ENCODE measurements at places on chromosomes 3 and 15.

- DNase-seq: peak; percentile 20
These were observed 13.4 kb downstream of the SCAMP5 start for GRCh38 chr15:75008629-75009326.

DNA sequence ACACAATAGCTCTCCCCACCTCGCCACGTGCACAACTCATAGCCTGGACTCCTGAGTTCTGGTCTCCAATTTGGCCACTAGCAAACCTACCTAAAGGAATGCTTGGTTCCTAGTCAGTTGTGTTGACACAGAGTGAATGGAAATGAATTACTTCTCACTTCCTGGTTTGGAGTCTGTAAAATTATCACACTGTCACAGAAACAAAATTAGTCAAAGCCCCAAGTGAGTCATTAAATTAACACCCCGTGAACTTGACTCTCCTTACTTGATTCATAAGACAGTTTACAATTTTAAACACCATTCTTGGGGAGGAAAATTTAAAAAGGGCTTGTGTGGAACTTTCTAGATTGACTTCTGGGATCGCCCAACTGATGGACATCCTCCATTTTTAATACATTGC lies 276.2 kb upstream of the CTNNB1 start:
- peak; percentile 37 for DNase-seq

DNA sequence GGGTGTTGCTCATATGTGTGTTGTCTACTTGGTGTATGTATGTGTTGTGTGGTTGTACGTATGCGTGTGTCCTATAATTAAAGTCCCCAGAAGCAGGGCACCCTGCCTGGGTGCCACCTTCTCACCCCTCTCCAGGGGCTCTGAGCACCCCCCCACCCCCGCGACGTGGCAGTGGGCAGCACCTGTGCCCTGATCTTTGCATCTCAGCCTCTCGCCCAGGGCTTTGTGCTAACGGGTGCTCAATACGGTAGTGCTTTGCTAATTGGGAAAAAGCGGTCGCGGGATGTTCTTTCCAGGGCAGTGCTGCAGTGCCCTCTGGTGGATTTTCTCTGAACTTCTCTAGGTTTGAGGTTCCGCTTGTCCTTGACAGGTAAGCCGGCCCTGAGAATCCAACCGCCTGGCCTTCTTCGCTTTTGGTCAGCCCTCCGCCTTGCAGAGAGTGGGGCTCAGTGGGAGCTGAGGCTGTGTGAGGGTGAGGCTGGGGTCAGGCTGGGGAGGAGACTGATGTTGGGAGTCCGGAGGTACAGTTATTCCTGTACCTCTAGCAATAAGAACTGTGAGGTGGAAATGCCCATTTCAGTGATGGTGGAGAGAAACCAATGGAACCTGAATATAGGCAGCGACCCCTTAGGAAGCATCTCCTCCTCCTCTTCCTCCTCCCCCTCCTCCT lies 17.6 kb upstream of the EPHB3 start:
- peak; percentile 91 for DNase-seq

DNA sequence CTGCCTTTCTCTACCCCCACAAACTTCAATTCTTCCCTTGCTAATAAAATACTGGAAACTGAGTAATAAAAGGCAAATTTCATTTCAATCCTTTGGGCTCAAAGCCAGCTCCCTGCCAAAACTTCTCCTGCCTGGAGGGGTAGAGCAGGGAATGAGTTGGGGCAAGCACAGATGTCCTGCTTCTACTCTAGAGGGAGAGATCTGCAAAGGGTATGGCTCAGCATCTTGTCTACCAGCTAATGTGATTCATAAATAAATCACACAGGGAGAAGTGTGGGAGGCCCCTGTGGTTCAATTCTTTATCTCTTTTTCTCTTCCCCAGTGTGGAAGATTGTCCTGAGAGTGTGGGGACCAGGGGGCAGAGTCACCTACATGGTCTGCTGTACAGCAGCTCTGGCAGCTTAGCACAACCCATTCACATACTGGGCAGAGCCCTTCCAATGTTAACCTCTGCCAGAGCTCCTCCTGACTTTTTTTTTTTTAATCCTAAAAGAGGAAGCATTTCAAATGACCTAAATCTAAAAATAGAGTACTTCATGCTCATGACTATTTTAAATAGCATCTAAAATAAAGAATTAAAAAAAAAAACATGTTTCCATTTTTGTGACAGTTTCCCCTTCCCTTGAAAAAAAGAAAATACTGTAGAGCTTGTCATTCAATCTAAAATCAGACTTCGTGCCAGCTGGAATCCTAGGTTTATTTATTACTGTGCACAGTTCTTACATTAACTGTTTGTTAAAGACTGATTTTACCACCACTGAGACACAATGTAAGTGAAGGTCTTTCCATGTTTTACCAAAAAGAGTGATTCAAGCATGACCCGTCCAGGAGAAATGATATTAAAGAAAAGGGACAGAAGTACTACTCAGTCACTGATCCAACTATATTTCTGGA lies 1083.7 kb upstream of the CFAP20DC start:
- peak; percentile 30 for DNase-seq

DNA sequence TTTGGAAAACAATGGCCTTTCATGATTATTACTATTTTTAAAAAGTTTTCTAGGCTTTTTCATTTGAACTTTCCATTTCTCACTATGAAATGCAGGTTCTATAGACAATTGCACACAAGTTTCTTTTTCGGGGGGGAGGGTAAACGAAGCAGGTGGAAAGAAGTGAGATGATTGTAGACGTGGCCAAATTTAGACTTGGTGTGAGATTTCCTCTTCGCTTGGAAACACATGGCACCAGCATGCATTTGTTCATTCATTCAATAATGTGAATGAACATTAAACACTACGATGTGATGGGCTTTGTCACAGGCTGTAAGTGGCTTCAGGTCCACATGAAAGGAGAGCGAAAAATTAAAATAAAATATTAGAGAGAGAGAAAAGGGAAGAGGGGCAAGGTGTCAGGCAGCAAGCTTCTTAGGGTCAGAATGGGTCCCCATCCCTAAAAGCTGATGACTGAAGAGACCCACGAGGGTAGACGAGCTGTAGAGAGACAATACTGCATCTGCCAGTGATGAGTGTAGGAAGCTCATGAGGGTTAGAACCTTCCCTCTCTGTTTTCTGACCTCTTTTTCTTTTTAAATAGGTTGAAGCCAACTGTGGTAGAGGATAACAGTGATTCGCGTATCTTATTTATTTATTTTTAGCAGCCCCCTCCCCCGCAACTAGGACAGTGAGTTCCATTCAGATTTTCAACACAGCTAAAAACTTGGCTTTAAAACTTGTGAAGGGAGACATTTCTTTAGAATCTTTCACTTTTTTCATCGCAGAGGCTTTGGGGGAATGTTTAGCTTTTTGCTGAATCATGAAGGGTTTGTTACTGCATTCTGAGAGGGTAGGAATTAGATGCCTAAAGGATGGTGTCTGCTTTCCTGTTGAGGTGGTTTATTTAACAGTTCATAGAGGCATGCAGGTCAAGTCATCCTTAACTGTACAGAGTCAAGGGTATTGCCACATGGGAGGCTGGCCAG lies 36.2 kb downstream of the GAP43 start:
- DNase-seq: no peak

- no peak for DNase-seq
These were observed 40.6 kb upstream of the USP3 start for GRCh38 chr15:63463793-63464192.

DNA sequence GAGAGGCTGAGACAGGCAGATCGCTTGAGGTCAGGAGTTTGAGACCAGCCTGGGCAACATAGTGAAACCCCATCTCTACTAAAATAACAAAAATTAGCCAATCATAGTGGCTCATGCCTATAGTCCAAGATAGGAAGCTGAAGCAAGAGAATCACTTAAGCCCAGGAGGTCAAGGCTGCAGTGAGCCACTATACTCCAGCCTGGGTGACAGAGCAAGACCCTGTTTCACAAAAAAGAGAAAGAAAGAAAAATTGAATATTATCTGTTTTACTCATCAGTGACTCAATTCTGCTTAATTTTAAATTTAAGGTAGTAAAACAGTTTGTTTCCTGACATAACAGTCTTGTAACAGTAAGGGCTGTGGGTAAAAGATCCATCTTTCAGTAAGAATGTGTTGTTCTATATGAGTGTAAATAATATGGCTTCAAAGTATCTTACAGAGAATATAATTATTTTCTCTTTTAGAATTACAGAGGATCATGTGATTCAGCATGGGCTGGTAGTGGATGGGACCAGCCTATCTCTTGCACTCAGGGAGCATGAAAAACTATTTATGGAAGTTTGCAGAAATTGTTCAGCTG lies 85.8 kb downstream of the ATP11B start:
- no peak for DNase-seq

DNA sequence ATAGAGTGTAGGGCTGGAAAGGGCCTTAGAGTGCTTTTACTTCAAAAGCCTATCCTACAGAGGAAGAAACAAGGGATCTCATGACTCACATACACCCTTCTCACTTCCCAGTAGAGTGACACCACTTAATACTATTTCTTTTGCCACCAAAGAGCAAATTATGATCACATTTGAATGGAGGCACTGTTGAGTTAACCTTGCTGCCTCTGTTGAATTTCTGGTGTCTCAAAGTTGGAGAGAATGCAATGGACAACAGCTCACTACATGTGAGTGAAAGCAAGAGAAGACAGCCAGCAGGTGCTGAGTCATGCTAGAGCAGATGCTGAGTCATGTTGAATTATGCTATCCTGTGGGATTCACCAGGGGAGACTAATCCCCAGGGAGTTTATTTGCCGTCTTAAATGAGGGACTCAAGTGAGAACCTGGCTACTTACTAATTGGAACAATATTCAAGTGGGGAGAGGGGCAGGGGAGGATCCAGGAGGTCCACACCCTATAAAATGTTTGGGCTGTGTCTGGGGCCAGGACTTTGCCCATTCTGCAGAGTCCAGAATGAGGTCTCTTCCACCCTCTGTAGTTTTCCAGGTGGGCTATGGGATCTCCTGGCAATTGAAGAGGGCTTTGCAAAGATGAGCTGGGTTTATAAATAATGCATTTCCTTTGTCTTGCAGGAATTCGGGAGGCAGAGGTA lies 35.8 kb downstream of the ST8SIA2 start:
- DNase-seq: no peak

DNA sequence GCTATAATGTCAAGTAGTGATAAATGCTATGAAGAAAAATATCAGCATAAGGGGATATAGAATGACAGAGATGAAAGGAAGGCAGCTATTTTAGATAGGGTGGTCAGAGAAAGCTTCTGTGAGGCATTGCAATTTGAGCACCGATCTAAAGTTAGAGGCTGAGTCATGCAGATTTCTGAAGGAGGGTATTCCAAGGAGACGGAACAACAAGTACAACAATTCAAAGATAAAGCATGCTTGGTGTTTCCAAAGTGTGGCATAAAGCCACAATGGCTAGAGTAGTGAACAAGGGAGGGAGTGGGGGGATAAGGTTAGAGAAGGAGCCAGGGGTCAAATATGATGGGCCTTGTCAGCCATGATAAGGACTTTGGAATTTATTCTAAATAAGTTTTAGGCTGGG lies 71.9 kb downstream of the PFN2 start:
- no peak for DNase-seq

- DNase-seq: no peak
These were observed 176.4 kb downstream of the APBA2 start for GRCh38 chr15:29062179-29062591.

- no peak for DNase-seq
These were observed 8.8 kb downstream of the RTP3 start for GRCh38 chr3:46506526-46506925.

DNA sequence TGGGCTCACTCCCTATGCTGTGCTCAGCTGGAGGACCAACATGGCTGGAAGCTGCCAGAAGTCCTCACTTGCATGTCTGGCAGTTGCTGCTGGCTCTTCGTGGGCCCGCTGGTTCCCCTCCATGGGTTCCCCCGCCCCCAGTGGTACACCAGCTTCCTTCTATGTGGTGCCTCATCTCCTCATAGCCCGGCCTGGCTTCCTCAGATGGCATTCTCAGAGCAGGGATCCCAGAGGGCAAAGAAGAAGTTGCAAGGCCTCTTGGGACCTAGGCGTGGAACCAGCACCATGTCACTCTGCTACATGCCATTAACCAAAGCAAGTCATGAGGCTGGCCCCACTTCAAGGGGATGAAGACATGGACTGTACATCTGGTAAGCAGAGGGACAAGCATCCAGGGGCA lies 2.9 kb upstream of the CFAP92 start:
- peak; percentile 78 for DNase-seq

DNA sequence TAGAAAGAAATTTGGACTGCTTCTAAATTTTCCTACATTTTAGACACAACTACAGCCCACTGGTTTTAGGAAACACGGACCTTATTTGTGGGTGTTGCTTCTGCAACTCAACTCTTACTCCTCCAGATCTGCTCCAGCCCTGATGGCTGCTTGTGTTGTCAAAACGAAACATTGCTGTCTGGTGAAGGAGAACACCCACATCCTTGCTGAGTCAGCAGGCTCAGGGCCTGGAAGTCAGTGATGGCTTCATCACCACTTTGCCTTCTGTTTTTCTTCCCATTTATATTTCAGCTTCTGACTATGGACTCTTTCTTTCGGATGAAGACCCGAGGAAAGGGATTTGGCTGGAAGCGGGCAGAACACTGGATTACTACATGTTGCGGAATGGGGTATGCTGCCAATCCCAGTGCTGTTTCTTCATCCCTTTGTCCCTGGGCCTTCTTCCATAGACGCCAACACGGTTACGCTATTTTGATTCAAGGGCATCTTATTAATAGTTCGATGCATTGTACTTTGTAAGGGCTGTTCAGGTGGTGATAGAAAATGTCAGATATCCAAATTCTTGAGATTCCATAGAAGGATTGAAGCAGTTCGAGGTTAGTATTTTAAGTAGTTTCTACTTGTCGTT lies 392.6 kb upstream of the TPM1 start:
- peak; percentile 97 for DNase-seq

- DNase-seq: no peak
These were observed 466.5 kb downstream of the ROBO2 start for GRCh38 chr3:77506384-77506783.

DNA sequence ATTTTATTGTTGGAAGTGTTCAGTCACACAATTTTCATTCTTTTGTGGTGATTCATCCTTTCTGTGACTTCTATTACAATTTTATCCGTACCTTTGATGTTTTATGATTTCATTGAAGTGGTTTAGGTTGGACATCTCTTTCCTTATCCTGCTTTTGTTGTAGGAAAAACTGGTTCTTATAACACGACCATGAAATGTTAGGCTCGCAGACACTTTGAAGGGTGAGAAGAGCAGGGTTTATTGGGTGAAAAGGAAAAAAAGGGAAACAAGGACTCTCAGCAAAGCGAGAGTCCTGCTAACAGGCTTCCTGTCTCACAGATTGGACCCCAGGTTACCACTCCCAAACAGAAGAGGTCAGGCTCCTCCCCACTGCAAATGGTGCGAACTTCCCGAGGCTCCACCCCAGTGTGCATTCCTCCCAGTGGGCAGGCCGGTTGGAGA lies 257.4 kb downstream of the STXBP5L start:
- no peak for DNase-seq

- no peak for DNase-seq
These were observed 51.8 kb downstream of the BTD start for GRCh38 chr3:15653321-15653720.

- no peak for DNase-seq
These were observed 20.7 kb upstream of the OTOL1 start for GRCh38 chr3:161475905-161476304.

GRCh38 chr3:98692787-98693473 lies 70.2 kb upstream of the ST3GAL6 start:
- DNase-seq: peak; percentile 74

DNA sequence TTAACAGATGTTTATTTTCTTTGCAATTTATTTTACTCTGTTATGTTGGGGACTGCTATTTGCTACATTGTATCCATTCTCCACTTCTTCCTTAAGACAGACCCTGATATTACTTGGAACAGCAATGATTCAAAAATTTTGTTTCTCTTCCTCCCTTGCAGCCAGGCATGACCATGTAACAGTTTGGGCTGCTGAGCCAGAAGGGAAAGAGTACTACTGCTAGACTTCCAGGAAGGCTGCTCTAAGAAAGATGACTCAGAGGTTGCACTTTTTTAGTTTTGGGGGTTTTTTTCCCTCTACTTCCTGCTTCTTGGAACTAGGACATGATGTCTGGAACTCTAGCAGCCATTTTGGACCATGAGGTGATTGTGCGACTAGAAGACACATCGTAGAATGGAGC lies 10.3 kb downstream of the PRR20G start:
- peak; percentile 44 for DNase-seq

All from inflammatory macrophage (primary cell).